ENCODE measurements at places on chromosomes 3 and 15.

DNA sequence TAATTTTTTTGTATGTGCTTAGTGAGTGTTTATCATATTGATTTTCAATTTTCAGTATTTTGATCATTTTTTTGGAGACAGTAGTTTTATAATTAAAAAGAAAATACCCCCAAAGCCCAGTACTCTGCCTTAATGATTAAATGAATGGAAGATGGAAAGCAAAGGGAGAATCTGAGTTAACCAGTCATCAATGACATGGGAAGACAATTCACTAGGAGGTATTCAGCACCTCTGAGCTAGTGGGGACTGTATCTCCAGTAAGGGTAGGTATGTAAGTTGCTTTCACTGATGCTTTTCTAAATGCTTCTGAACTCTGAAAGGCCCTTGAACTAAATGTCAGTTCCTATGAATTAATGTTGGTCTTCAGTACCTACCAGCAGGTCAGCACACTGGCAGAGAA is 590.4 kb upstream of the DPPA4 start:
- DNase-seq = no peak

DNA sequence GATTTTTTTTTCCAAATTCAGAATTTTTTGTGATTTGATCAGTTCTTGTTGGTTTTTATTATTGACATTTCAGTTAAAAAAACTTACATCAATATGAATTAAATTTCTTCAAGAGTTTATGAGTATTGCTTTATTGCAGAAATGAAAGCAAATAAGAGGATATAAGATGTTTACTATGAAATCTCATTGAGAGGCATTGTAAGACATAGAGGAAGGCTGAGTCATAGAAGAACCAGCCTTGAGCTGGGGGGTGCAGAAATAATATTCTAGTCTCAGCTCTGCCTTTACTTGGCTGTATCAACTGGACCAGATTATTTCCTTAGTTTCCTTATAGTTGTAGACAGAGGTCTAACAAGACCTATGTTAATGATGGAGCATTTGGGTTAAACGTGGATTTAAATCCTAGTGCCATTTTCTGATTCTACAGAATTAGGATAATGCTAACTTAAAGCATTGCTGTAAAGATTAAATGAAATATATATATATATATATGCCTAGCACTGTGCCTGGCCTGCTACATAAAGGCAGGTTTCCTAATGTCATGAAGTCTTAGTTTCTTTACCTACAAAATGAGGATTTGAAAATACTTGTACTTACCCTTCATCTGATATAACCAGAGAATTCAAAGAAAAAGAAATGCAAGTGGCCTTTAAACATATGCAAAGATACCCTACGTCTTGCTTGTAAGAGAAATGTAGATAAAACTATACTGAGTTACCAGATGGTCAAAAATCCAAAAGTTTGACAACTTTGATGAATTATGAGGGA is 7.3 kb downstream of the FAM98B start:
- DNase-seq = no peak

- DNase-seq = no peak
These were observed 8.8 kb upstream of the B3GNT5 start for GRCh38 chr3:183244219-183244618.

DNA sequence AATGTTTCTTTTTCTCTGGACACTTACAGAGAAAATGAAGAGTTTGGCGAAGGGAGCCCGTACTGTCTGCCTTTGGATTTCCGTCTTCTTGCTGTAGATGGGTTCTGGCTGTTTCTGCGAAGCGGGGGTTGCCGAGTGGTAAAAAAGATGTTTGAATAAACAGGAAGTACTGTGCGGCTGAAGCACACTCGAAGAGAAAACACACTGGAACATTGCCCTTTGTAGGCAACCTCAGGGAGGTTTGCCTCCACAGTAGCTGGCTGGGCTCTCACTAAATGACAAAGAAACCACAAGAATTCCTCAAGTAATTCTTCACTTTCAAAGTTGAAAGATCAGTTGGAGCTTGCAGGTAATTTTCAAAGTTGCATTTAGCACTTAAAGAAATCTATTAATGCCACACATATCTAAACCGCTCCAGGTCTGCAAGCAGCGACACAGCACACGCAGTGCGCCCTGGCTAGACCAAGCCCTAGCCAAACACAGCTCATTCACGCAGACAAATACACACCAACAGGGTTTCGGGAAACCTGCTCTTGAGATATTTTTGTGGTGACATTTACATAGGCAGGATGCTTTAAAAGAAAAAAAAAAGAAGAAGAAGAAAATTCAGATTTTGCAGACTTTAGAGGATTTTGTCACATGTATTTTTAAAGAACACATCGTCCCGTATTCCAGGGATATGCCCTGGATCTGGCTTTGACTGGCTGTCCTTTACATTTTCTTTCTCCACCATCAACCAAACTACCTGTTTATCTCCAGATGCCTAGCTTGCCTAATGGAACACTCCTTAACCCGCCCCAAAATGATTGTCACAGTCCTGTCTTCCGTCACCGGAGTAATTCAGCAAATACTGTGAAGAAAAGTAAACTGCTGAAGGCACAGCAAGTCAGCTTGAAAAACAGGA is 452.8 kb downstream of the FOXP1 start:
- DNase-seq = peak; percentile 75

DNA sequence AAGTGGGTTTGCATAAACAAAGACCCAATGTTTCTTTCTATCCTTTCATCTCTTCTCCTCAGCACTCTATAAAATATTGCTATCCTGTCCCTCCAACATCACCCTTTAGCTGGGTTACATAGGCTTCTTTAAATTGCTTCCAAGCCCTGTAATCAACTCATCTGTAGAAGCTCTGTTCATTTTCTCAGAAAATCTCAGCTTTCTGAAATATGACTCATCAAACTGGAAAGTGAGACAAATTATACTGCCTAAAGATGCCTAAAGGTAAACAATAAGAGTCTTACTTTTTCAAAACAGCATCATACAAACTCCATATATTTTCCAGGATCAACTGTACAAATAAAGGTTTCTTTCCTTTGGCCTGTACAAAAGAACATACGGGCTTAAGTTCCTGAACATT is 33.8 kb downstream of the EFL1 start:
- DNase-seq = no peak

GRCh38 chr15:55694652-55695150 is 48.3 kb downstream of the PRTG start:
- DNase-seq = no peak

GRCh38 chr3:4979428-4980228 is at the start of gene BHLHE40:
Gene BHLHE40, plus strand, starts transcription at chr3:4979437. Its CDS starts 282 bp downstream, at chr3:4979719.
- DNase-seq = no peak

- no peak for DNase-seq
These were observed 11.5 kb downstream of the HEMK1 start for GRCh38 chr3:50580683-50581458.

GRCh38 chr3:12993517-12994356 is 79.5 kb downstream of the IQSEC1 start:
- DNase-seq = peak; percentile 38

GRCh38 chr15:68346979-68347378 is 69.4 kb downstream of the FEM1B start:
- no peak for DNase-seq

GRCh38 chr3:31077826-31078225 is 183.4 kb upstream of the GADL1 start:
- no peak for DNase-seq

DNA sequence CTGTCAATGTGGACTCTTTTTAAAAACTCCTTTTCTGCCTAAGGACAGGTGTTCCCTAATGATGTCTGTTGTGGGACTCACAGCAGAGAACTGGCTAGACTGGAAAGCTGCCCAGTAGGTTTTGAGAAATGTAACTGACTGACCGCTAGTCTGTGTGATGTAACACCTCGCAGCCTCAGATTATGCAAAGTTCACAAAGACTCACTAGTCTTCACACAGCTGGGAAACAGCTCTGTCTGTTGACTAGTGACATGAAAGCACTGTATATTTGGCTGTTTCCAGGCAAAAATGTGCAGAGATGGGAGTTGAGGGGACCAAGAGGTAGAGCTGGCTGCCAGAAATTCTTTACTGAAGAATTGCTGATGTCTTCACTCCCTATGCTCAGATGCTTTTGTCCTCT is 10.3 kb downstream of the PDZRN3 start:
- DNase-seq = peak; percentile 58

DNA sequence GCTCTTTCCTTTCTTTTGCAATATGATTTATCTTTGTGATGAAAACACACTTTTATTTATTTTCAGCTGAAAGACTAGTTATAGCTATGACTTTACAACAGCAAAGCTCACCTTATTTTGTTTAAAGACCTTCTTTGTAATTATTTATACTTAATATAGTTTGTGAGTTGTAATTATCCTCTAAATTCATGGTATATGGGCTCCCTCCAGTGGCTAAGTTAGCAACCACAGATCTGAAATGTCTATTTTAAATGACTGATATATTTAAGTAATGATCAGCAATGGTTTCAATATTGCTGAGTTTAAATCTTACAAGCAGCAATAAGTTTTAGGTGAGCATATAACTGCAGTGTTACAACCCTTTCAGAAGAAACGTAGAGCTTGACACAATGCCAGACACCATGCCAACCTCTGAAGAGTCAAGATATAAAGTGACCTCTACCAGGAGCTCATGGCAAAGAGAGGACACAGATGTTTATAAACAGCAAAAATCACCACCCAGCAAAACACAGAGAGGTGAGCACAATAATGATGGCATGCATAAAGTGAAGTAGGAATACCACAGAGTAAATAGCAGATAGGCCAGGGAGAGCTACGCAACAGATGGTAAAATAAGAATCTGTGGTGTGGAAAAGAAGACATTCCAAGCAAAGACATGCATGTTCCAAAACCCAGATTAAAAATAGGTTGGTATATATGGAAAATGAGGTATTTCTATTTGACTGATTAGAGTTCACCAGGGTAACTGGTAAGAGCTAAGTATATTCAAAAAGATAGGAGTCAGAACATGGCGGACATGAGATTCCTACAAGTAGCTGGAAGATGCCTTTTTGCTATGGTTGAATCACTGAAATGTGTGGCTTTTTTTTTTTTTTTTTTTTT is 143.7 kb upstream of the ZNF385D start:
- no peak for DNase-seq

- no peak for DNase-seq
These were observed 435.6 kb downstream of the MECOM start for GRCh38 chr3:169227911-169228310.

DNA sequence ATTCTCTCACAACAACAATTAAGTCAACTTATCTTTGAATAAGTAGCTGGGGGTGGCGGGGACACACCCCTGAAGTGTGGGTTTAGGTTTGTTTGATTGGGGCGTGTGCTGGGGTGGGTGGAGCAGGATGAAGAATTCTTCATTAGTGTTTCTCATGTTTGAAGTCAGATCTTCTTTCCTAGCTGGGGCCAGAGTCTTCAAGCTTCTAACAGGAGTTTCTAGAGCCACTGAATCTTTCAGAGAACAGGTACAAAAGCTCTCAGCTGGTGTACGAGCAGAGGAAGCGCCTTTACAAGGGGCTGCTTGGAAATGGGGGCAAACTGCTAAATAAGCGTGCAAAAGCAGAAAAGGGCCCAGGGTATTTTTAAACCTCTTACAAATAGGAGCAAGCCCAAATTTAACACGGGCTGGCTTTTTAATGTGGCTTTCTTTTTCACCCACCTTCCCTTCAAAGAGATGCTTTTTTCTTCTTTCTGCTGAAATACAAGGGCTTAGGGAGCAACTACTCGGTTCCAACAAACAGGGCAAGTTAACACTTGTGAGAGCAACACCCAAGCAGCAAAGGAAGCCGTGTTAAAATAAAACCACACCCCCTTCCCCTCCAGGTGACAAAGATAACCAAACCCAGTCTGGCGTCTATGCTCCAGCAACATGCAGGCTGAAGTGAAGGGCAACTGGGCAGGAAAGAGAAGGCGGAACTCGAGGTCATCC is 86.9 kb upstream of the RASGRP1 start:
- DNase-seq = no peak

DNA sequence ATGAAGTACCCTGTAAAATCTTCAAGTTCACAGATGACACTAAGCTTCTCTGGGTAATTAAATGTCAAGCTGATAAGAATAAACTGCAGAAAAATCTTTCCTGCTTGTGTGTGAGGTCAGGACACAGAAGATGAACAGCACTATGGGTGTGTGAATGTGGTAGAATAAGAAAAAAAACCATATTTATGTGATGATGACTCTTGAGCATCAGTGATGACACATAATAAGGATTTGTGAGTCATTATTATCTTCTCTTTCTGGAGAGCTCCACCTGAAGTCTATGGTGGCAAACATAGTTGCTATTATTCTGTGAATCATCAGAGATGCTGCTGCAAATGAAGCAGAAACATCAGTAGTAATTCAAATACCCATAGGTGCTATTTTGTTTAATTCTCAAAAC is 422.4 kb downstream of the DIPK2A start:
- DNase-seq = no peak

DNA sequence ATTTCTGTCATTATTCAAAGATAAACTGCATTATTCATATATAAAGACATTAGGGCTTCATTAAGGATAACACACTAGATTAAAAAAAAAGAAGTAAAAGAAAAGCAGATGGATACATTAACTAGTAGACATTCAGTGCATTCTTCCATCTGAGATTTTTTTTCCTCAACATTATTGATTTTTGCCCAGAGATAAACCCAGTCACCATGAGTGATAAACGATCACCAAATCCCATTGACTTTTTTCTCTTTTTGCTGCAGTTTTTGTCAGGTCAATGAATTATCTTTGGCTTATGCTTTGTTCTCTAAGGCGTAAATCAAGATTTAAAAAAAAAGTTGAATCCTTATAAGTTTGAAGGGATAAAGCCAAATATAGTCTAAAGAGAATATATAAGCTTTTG is 925.0 kb downstream of the GBE1 start:
- DNase-seq = no peak

DNA sequence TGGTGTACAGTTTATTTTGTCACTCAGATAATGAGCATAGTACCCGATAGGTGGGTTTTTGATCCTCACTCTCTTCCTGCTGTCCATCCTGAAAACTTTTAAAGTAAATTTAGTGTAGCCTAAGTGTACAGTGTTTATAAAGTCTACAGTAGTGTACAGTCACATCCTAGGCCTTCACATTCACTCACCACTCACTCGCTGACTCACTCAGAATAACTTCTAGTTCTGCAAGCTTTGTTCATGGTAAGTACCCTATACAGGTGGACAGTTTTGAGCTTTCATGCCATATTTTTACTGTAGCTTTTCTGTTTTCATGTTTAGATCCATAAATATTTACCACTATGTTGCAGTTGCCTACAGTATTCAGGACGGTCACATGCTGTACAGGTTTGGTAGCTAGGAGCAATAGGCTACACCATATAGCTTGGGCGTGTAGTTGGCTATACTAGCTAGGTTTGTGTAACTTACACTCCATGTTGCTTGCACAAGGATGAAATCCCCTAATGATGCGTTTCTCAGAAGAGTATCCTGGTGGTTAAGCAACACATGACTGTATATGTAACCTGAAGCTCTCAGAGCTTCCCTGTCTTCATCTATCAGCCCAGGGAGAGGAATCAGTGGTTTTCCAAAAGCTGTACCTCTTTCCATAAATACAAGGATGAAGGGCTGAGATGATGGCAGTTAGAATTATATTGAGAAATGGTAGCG is 87.6 kb upstream of the SLC25A26 start:
- DNase-seq = no peak

GRCh38 chr3:90015688-90016356 is 908.4 kb downstream of the EPHA3 start:
- peak; percentile 67 for DNase-seq

Measured in right hindlimb (tissue), 1 donor.